AG09309 (cell line): ENCODE measurements at places on chromosomes 12 and 14.

- no peak for DNase-seq
These were observed 16.0 kb upstream of the KRT86 start for GRCh38 chr12:52258335-52258901.

GRCh38 chr14:63478010-63478409 lies 65.2 kb downstream of the PPP2R5E start:
- no peak for DNase-seq

- no peak for DNase-seq
These were observed 131.7 kb downstream of the MIPOL1 start for GRCh38 chr14:37329189-37330001.

- DNase-seq, result no peak
These were observed 21.1 kb downstream of the SETD3 start for GRCh38 chr14:99459481-99460100.

DNA sequence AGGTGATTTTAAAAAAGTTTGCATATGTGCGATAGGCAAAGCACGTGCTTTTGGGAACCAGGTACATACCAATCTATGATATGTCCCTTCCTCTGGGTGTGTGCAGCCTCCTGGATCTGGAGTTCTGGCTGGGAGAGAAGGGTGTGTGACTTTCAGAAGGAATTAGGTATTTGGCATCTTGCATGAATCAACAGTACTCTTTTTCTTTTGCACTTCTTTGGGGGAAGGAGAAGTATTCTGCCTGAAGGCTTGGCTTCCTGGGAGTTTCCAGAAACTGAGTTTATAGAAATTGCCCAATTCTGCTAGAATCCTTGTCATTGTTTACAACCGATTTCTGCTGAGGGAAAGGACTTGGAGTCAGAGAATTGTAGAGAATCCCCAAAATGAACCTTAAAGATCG lies 2.9 kb upstream of the CLMN start:
- no peak for DNase-seq

DNA sequence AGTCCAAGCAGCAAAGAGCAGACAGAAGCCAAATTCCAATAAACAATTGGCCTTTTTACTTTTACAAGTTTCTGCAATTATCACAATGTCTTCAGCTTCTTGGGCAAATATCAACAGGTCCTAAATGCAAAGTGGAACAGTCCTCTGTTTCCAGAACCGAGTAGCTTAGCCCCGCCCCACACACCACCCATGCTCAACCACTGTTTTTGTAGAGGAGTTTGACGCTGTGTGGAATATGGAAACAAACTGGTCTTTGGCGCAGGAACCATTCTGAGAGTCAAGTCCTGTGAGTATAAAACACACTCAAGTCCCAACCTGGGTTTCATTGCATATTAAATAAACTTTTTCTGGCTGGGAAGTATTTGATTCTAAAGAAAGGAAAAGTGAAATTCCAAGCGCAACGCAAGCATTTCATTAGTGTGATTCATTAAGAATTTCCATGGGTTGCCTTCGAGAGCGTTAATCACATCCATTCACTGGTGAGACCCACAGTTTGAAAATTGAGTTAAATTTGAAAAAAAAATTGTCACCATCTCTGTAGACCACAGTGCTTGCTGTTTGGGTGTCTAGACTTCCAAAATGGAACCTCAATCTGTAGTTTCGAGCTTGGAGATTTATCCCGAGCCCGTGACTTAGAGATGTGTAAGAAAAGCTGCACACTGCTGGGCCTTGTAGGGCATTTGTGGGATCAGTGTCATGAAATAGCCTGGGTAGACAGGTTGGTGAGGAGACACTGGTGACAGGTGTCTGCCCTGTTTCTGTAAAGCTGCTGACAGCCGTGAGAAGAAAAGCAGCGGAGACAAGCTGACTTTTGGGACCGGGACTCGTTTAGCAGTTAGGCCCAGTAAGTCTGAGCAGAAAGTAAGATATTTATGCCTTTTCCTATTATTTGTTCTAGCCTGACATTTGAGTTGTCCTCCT lies 96.1 kb downstream of the DAD1 start:
- DNase-seq, result no peak

- no peak for DNase-seq
These were observed 20.6 kb downstream of the RASSF8 start for GRCh38 chr12:25979059-25979458.

DNA sequence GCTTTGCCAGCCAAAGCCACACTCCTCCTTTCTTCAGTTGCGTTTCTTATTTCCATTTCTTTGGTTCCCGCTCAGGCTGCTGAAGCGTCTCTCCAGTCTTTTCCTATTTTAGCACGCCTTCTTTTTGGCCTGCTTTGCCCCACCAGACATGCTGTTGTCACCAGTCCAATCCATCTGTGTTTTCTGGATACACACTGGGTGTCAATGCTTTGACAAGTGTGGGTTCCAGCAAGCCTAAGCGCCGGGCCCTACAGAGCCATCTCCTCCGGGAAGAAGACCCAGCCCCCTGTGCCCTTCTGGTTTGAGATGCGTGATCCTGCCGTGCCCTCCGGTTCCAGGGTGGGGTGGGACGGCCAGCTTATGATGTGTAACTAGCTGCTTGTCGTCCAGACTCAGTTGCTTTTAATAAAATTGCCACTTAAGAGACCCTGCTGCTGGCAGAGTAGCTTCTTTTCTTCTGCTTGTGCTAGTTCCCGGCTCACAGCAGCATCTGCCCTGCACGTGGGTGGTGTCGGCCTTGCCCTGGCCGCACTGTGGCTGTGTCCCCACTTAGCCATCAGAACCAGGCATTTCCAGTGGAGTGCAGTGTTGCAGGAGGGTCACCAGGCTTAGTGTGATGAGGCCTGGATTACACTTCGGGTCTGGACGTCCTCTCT lies 29.7 kb downstream of the EML1 start:
- no peak for DNase-seq

DNA sequence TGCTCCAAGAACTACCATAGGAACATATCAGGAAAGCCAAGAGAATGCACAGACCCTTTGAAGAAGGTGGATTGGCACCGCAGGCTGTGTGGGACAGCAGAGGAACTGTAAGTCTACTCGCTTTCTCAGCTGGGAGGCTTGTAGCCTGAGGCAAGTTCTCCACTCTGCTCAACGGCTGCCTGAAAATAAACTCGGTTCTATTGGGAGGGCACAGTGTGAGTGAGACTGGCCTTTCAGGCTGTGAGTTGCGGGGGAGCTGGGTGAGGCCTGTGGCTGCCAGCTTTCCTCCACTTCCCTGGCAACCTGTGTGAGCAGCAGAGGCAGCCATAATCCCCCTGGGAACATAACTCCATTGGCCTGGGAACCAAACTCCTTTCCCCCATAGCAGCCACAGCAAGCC lies 132.1 kb downstream of the ANKS1B start:
- no peak for DNase-seq

DNA sequence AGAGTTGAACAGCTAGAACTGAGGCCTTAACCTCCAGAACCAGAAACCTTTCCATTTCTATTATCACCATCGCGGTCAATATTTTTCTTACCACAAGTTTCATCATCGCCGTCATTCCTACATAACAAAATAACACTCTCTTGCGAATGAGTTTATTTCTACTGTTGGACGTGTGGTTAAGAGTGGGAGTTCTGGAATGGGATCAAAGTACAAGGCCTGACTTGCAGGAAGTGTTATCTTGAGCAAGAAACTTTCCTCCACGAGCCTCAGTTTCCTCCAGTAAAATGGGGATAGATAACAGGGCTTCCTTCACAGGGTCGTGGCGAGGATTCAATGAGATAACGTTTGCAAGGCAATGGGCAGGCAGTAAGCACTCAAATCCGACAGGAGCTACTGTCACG lies 652 bp downstream of the SART3 start:
- peak; percentile 50 for DNase-seq

- no peak for DNase-seq
These were observed 42.9 kb downstream of the ELK3 start for GRCh38 chr12:96237035-96237434.

DNA sequence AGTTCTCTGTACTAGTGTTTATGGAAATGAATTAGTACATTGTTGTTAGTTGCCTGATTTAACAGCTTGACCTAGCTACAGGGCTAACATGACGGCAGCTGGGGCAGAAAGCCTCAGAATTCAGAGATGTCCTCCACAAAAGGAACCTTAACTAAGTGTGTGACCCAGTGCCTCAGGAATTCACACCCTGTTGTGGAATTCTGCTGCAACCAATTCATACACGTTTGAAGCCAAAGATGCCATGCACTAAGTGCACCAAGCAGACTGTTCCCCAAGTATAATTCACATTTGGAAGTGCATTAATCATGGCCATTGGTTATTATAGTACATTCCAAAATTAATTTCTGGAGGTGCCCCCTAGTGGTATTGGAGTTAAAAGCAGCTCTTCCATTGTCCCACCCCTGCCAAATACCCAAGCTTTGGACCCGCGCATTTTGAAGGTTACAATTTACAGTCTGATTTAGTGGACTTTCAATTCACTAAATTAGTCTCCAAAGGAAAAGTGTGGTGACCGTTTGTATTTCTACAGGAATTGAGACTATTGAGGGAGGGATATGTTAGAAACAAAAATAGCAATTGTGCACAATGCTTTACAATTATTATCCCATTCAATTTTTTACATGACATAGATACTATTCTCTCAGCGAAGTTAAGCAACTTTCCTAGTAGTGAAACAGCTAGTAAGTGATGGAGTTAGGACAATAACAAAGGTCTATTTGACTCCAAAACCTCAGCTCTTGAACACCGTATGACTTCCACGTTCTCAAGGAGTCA lies 85.9 kb downstream of the PAX9 start:
- no peak for DNase-seq

DNA sequence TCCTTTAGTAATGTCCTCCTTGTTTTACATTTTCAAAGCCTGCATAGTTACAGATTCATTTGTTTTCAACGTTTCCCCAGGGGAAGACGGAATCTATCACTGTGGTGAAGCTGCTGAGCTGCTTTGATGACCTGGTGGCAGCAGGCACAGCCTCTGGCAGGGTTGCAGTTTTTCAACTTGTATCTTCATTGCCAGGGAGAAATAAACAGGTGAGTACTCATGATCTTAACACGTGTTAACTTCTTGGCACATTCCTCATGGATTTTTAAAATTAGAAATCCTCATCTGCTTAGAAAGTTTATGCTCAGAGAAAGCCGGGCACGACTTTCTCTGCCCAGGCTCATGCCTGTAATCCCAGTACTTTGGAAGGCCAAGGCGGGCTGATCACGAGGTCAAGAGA lies 44.5 kb downstream of the TECPR2 start:
- DNase-seq, result no peak

- no peak for DNase-seq
These were observed 633 bp downstream of the RPAP3 start for GRCh38 chr12:47705229-47705565.

GRCh38 chr12:43132291-43132690 lies 419.7 kb downstream of the ADAMTS20 start:
- no peak for DNase-seq

GRCh38 chr12:23424685-23425084 lies 524.8 kb downstream of the SOX5 start:
- no peak for DNase-seq

DNA sequence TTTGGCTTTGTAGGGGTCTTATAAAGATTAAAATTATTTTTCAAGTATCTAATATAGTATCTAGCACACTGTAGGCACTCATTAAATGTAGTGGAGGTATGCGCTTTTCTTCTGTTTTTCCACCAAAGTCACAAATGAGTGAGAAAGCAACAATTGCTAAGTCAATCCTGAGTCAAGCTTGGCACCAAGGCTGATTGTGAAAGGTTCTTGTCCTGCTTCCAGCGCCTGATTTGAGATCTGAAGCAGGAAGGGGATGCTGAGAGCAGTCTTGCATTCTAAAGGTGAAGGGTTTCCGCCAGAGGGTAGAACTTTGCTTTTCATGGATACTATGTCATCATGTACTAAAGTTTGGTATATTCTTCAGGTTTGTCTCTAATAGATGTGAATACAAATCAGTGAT lies 64.9 kb upstream of the DAAM1 start:
- no peak for DNase-seq

- no peak for DNase-seq
These were observed 27.3 kb upstream of the OSBPL8 start for GRCh38 chr12:76586764-76587395.

- no peak for DNase-seq
These were observed 3.1 kb upstream of the GPRC5D start for GRCh38 chr12:12954878-12955625.

DNA sequence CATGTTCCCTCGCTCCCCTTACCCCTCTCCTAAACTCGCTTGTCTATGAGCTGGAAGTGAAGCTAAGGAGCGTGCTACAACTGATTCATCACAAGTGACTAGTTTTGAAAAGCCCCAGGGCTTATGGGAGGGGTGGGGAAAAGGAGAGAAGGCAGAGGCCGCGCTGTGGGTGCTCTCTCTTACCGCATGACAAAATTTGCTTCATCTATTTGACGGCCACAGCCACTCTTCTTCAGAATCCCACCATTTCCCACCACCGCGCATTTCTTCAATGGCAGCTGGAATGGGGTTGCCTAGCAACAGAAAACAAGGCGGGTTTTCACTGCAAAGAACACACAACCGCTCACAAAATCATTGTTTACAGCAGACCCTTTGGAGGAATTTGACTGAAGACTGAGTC lies 79.4 kb downstream of the ST8SIA1 start:
- DNase-seq, result no peak

GRCh38 chr12:117875744-117876435 lies 92.9 kb downstream of the KSR2 start:
- no peak for DNase-seq

GRCh38 chr14:30355431-30355913 lies 203.5 kb upstream of the G2E3 start:
- no peak for DNase-seq

DNA sequence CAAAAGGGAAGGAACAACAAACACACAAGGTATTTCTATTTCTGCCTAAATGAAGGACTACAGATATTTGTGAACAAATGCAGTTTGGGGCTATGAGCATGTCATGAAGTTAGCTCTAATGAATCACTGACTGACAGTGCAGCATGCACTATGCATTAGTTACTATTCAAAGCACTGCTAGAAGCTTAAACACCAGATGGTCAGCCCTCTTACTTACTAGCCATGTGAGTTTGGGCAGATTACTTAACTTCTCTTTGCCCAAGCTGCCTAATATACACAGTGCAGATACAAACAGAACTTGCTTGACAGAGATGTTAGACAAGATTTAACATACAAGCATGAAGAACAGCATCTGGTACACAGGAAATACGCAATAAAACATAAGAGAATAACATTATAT lies 96.0 kb downstream of the ATXN2 start:
- DNase-seq, result no peak

DNA sequence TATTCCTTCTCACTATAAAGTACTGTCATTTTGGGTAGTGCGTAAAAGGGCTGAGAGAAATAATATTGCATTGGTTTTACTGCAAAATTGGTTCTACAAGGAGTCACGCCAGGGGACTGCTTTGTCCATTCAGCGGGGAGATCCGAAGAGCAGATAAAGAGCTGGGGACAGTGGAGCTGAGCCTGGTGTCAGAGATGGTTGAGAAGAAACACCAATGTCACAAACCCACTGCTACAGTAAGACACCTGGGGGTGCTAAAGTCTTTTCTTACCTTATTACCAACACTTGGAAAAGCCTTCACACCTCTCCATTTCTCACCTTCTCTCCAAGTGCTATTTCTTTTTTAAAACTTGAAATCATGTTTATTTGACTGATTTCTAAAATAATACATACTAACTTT lies 14.1 kb downstream of the IL31 start:
- DNase-seq, result no peak

- no peak for DNase-seq
These were observed 29.4 kb downstream of the PLEKHG7 start for GRCh38 chr12:92732216-92732615.

GRCh38 chr12:97417568-97418218 lies 44.9 kb upstream of the RMST start:
- no peak for DNase-seq
